Kasumi-1 (cell line): ENCODE measurements at places on chromosomes 3 and 15.

GRCh38 chr3:154018100-154018696 is 103.0 kb upstream of the ARHGEF26 start:
- peak; percentile 41 for DNase-seq

- no peak for DNase-seq
Observed at GRCh38 chr15:72562878-72563277, 88.7 kb downstream of the ARIH1 start.

DNA sequence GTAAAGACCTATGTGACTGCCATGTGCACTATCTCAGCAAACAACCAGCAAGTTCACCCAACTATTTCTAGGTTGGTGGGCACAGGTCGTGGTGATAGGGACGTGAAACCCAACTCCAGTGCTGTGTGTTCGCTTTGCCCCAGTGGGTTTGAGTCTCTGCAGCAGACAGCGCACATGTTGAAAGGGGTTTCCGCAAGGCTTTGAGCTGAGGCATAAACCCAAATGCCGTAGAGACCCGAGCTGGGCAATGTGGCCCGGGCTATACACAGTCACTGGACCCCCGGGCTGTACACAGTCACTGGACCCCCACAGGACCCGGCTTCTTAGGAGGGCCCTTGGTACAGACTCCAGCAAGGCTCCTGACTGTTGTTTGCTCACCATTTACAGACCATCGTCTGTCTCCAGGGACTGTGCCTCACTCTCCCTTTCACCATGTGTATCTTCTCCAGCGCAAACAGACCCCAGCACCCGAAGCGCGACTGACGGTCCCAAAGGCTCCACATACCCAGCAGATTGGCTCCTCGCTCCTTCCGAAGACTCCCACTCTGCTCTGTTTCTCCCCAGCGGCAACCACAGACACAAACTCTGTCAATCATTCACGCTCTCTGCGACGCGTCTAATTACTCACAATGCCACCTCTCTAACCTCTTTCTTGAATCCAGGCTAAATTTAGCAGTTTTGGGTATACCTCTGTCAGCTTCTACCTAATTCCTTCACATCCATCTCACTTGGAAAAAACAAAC is 31.2 kb downstream of the PCSK6 start:
- DNase-seq = no peak

- DNase-seq = no peak
Observed at GRCh38 chr3:96776818-96777217, 37.6 kb upstream of the EPHA6 start.
